ENCODE measurements at places on chromosomes 4 and X.

- DNase-seq: no peak
Observed at GRCh38 chr4:68368691-68369131, 18.8 kb upstream of the YTHDC1 start.

DNA sequence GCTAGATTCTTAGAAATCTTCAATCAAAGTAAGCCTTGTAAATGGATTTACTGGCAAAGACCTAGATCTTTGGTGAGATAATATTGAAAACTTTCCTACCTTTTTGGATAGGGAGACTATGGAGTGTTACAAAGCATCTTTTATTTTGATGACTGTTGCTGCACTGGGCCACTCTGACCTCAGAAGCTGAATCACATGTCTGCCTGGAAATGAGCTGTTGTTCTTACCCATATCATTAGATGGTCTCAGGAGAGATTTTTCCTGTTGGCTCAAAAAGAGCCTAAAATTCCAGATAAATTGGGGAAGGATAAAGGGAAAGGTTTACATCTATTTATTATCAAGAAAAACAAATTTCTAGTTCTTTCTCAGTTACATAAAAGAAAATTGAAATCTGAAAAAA lies 127.5 kb upstream of the BMP3 start:
- DNase-seq: no peak

DNA sequence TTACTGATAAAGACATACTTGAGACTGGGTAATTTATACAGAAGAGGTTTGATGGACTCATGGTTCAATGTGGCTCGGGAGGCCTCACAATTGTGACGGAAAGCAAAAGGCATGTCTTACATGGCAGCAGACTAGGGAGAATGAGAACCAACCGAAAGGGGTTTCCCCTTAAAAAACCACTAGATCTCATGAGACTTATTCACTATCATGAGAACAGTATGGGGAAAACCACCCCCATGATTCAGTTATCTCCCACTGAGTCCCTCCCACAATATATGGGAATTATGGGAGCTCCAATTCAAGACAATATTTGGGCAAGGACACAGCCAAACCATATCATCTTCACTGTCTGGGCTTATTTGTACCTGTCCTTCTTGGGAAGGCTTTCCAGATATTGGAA lies 22.8 kb upstream of the MUC7 start:
- DNase-seq: no peak

GRCh38 chr4:78627046-78627965 lies 75.7 kb downstream of the ANXA3 start:
- DNase-seq: no peak

GRCh38 chr4:104930298-104930697 lies 216.4 kb upstream of the TET2 start:
- DNase-seq: no peak

DNA sequence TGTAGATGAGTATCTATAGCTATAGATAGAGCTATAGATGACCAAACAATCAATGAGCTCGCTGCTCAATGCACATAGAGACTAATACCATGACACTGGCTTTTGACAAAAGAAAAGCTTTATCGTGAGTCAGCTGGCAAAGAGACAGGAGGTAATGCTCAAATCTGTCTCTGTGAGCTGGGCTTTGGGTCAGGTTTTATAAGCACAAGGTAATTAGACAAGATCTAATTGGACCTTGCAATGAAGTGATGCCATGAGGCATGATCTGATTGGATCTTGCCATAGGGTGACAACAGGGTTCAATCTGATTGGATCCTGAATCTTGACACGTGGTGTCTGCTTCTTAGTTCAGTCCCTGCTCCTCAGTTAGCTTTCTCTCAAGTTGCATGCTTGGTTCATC lies 180.7 kb upstream of the MXRA5 start:
- no peak for DNase-seq

GRCh38 chr4:20253735-20254409 lies 2.2 kb downstream of the SLIT2 start:
- no peak for DNase-seq

GRCh38 chr4:98027827-98028226 lies 115.4 kb downstream of the STPG2 start:
- no peak for DNase-seq

DNA sequence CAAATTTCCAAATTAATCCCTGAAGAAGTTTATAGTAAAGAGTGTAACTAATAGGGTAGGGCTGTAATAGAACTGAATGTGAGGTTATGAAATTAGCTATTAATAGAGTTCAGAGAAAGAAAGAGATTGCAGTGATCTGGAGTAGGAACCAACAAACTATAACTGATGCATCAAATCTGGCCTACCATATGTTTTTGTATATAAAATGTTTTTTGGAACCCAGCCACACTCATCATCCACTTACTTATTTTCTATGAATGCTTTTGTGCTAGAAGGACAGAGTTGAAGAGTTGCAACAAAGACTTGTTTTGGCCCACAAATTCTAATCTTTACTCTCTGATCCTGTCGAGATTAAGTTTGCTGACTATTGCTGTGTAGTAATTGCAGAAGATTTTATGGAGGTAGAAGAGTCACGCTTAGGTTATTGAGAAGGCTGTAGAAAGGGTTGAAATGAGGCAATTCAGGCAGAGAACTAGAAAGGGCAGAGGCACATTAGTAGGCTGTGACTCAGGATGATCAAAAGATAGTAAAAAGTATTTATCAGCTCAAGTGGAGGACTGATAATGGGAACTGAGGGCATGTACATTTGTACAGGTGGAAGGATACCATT lies 298.7 kb upstream of the EMCN start:
- DNase-seq: no peak

DNA sequence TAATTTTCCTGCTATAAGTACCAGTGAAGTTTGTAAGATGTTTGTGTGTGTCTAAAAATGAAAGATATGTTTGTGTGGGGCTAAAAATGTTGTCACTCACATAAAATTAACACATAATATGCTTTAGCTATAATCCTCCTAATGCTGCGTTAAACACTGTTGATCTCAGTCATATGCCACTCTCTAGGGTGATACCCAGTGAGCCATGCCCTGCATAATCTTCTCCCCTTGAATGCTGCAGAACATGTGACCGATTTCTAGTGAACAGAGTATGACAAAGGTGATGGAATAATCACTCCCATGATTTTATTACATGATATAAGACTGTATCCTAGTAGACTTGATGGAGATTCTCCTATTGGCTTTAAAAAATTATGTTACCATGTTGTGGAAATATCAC lies 119.1 kb upstream of the EPHA5 start:
- DNase-seq: no peak

GRCh38 chrX:110053453-110053852 lies 50.5 kb downstream of the TMEM164 start:
- DNase-seq: no peak

DNA sequence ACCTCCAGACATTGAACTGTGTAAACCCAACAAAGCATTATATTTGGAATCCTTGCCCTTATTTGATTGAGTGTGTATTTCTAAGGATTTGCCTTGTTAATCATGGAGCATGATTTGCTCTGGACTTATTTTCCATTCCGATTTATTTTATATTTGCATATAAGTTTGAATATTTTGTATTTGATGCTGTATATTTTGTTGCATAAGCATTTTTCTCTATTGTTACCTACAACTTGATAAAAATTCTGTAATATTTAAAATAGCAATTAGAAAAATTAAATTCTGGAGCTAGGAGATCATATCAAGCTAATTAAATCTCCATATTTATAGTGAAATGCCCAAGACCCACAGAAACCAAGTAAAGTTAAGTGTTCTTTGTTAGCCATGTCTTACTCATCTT lies 47.2 kb downstream of the USO1 start:
- no peak for DNase-seq

- no peak for DNase-seq
Observed at GRCh38 chrX:123236859-123237258, 52.8 kb downstream of the GRIA3 start.

DNA sequence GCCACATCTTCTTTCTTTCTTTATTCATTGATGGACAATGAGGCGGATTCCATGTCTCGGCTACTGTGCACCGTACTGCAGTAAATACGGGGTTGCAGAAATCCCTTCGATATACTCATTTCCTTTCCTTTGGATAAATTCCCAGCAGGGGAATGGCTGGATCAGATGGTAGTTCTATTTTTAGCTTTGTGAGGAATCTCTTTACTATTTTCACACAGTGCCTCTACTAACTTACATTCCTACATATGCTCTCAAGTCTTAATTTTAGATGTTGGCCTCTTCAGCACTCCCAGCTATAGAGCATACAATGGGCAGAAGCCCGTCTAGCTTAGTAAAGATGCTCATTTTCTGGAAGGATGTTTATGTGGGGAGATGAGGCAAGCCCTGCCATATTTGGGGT lies 317.4 kb downstream of the ASMT start:
- DNase-seq: no peak

DNA sequence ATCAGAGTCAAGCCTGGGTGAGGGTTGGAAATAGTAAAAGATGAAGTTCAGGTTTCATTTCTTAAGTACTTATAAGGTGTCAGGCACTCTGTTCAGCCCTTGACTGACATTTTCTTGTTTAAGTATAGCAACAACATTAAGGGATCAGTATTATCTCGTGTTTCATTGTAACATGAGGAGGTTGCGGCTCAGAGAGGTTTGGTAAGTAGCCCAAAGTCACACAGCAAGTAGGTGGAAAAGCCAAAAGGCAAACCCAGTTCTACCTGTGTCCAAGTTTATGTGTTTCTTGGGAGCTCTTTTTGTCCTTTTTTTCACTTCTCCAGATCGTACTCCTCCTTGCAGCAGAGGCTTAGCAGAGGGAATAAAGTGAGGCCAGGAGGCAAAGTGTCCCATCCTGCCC lies 337.5 kb upstream of the KLF3 start:
- DNase-seq: no peak

DNA sequence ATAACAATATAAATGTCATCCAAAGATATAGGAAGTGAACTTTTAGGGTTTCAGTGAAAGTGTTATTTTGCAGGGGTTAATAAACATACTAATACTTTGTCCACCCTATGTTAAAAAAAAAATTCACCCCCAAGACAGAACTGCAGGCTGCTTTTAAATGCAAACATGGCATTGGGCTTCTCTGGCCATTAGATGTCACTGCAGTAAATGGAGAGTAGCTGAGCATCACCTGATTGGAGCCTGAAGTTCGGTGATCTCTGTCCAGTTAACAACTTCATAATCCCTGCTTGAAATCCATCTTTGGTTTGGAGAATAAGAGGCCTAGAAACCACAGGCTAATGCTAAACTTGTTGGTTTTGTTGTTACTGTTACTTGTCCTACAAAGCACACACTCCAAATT lies 18.7 kb downstream of the SLC25A43 start:
- no peak for DNase-seq

DNA sequence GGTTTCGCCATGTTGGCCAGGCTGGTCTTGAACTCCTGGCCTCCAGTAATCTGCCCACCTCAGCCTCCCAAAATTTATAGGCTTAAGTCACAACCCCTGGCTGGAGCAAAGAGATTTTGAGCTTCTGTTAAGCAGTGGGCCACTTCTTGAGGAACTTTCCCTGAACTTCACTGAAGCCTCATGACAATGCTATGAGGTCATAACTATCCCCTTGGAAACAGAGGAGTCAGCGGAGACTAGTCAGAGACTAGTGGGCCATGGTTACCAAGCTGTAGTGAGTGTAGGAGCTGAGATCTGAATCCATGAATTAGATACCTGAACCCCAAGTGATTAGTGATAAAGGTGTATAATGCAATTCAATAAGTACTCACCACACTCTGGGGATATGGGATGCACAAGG lies 145.1 kb upstream of the MSX1 start:
- no peak for DNase-seq

GRCh38 chr4:16642897-16643296 lies 255.5 kb downstream of the LDB2 start:
- DNase-seq: no peak

DNA sequence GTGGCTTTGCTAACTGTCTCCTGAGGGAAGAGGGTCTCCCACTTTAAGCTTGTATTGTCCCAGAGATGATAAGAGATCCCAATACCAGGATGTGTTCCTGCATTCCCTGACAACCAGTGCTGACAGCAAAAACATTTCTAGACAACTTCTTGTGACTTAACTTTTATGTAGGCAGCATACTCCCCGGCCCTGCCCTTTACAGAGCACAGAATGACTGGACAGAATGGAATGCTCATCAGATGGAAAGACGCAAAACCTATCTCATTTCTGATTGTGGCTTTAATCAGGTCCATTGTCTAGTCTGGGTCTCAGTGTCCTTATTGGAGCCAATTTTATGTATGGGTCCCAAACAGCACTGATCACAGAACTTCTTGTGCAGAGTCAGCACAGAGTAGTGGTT lies 18.2 kb upstream of the PLAC1 start:
- no peak for DNase-seq

GRCh38 chrX:102950908-102951866 lies 14.1 kb downstream of the RAB40AL start:
- peak; percentile 68 for DNase-seq

DNA sequence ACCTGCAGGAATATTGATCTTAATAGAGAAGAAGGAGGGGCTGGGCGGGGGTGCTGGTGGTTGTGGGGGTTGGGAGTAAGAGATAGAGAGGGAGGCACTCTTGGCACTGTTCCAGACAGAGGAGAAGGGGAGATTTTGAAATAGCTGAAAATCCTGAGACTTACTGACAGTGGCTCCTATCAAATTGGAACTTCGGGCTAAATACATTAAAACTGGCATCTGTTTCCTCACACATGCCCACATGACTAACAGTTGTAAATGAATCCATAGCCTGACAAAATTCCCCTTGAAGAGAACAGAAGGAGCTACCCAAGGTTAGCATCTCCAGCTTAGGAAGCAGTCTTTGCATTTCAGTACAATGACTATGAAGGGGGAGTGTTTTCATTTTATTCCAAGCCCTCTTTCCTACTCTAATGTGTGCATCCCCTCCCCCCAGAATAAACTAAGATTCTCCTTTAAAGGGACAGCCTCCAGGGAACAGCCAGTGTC lies 1.4 kb downstream of the DCX start:
- no peak for DNase-seq

- DNase-seq: no peak
Observed at GRCh38 chr4:140326395-140326993, 47.0 kb upstream of the SCOC start.

DNA sequence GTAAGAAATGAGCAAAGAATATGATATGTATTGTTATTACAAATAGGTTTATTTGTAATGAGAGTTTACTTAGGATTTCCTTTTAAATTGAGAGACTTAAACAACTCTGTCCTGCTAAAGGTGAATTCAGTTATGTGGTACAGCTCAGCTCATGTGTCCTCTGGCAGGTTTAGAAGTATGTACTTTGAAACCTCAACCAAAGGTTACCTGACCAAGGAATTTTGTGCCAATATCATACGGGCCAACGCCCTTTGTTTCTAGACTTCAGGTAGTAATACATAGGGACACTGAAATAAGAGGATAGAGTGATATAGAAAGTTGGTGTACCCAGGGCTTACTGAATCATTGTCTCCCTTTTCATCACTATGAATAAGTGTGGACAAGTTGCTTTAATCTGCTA lies 25.7 kb downstream of the SLAIN2 start:
- no peak for DNase-seq

DNA sequence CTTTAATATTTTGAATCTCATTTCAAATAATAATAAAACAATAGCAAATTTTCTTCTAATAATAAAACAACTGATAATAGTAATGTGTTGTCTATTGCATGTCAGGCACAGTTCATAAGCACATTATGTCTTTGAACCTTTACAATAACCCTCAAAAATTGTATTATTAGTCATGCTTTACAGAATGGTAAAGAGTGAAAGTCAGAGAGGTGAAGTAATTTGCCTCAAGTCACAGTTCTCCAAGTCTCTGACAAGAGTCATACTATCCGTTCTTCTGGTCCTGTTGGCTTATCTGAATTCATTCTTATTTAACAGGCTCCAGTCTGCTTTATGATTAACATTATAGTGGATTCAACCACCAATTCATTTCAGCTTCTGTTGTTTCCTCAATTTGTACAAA lies 313.0 kb downstream of the AFF2 start:
- no peak for DNase-seq
